ENCODE measurements at places on chromosomes 6 and 20. TPM values are rescaled to one million over a fixed set of nuclear protein-coding genes. Genes with fewer than 3 reads are reported as not detected.

Gene PPP1R3G
- total RNA-seq: 0.05 TPM

Gene RBPJL
- total RNA-seq: not detected

Gene PRRT1
- 1.2 TPM for total RNA-seq

Gene AVP
- total RNA-seq: not detected

Gene MRPL18
- 60.5 TPM for total RNA-seq
